ENCODE measurements at places on chromosomes 6 and 20.

- peak overlapping the region; percentile 38 for H3K27ac ChIP-seq
- DNase-seq: no peak
- H3K4me3 ChIP-seq: no peak overlapping the region
- H3K4me1 ChIP-seq: peaks cover 31% of the 10 kb centered on the region
- H3K36me3 ChIP-seq: no peaks in the 10 kb centered on the region
Measured at GRCh38 chr6:150323205-150323604, 45.6 kb upstream of the IYD start.

- H3K27me3 ChIP-seq: peaks cover 3% of the 10 kb centered on the region
- H3K27ac ChIP-seq: no peak overlapping the region
- peaks cover 71% of the 10 kb centered on the region for H3K36me3 ChIP-seq
- H3K4me3 ChIP-seq: peak overlapping the region; percentile 21
- H3K4me1 ChIP-seq: no peaks in the 10 kb centered on the region
Measured at GRCh38 chr6:160084198-160084776, 37.3 kb upstream of the SLC22A1 start.

DNA sequence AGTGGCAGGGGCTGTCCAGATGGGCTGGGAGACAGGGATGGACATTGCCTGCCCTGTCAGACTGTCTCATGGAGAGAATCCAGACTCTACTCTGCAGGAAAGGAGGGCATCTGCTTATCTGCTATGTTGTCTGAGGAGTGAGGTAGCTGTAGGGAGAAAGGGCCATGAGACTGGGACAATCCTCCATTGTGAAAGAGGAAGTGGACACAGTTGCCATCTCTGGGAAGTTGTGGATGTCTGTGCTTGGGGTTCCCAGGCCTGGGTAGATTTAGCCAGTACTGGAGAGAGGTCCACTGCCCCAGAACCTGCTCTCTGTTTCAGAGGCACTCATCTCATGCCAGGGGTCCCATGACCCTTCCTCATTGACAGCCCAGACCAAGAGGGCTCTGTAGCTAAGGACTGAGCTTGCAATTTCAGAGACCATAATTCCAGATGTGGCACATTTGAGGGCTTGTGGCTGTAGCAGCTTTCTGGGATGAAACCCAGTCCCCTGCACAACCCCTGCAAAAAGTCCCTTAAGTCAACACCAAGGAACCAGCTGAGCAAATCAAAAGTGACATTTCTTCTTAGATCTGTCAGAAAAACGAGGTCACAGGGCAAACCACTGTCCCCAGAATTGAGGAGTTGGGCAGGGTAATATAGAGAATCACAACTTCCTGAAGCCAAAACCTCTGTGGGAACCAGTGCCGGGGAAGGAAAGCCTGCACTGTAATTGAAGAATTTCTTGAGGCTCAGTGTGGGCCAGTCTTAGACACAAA is 4.1 kb upstream of the SIRPG start:
- H3K4me1 ChIP-seq: no peaks in the 10 kb centered on the region
- no peaks in the 10 kb centered on the region for H3K36me3 ChIP-seq
- H3K27ac ChIP-seq: no peak overlapping the region
- no peak overlapping the region for H3K4me3 ChIP-seq
- no peak for DNase-seq
- H3K27me3 ChIP-seq: no peaks in the 10 kb centered on the region

DNA sequence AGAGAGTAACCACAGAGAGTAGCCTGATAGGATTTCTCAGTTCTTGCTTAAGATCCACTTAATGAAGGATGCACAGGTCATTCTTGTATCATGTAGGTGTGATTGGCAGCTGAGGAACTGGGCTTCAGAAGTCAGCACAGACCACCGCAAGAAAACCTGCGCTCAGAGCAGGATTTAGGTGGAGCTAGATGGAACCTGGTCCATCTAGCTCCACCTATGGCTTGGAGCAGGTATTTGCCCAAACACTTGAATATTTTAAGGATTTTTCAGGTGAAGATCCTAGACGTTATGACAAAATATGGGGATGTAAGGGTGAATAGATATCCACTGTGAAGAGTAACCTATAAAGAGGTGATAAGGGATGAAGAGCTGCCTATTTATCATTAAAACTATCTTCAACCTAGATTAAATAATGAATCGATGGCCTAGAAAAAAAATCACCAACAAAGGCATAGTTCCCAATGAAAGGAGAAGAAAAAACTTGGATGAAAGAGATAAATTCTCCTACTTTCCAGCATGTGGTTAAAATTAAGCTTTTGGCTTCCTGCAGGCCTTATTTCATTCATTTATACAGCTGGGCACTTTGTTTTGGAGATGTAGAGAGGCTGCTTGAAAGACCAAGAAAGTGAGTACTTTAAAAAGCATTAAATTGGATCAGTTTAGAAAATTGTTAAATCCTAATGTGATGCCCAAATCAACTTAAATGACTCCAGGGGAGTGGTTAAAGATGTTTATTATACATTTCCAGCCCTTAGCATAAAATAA is 778.4 kb upstream of the GJE1 start:
- no peak overlapping the region for H3K27ac ChIP-seq
- H3K4me3 ChIP-seq: no peak overlapping the region

GRCh38 chr20:38245753-38246152 is 14.8 kb downstream of the KIAA1755 start:
- H3K27me3 ChIP-seq: peaks cover 7% of the 10 kb centered on the region
- H3K27ac ChIP-seq: no peak overlapping the region
- no peak for DNase-seq
- peaks cover 3% of the 10 kb centered on the region for H3K4me1 ChIP-seq

DNA sequence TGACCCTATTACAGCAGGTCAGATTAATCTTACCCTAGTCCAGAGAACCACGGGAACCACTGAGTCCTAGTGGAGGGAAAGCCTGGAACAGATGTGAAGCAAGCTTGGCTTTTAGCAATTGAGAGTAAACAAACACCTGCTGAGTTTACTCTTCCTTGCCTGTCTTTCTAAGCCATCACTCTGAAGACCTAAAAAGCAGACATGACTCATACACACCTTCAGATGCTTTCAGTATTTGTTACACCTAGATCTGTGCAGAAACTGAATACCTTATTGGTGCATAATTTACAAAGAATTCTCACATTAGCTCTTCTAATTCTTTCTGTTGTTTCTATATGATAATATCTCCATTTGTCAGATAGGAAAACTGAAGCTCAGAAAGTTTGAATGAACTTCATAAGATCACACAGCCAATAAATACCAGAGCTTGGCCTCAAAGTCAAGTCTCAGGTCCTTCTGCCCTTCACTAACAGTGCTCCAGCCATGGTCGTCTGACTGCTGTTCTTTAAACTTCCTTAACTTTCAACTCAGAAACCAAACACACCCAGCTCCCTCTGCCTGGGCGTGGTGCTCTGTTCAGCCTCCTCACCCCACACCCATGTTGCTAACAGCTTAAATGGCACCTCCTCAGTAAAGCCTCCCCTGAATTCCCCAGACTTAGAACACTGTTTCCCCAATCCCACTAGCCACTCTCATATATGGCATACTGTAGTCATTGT is 8.6 kb upstream of the GABBR1 start:
- H3K27me3 ChIP-seq: no peaks in the 10 kb centered on the region
- no peak overlapping the region for H3K4me3 ChIP-seq
- H3K27ac ChIP-seq: no peak overlapping the region
- H3K4me1 ChIP-seq: peaks cover 5% of the 10 kb centered on the region

GRCh38 chr6:134826889-134827737 is 122.8 kb downstream of the ALDH8A1 start:
- H3K4me3 ChIP-seq: no peak overlapping the region
- no peak for DNase-seq
- H3K36me3 ChIP-seq: peaks cover 3% of the 10 kb centered on the region
- H3K27me3 ChIP-seq: peaks cover 3% of the 10 kb centered on the region

DNA sequence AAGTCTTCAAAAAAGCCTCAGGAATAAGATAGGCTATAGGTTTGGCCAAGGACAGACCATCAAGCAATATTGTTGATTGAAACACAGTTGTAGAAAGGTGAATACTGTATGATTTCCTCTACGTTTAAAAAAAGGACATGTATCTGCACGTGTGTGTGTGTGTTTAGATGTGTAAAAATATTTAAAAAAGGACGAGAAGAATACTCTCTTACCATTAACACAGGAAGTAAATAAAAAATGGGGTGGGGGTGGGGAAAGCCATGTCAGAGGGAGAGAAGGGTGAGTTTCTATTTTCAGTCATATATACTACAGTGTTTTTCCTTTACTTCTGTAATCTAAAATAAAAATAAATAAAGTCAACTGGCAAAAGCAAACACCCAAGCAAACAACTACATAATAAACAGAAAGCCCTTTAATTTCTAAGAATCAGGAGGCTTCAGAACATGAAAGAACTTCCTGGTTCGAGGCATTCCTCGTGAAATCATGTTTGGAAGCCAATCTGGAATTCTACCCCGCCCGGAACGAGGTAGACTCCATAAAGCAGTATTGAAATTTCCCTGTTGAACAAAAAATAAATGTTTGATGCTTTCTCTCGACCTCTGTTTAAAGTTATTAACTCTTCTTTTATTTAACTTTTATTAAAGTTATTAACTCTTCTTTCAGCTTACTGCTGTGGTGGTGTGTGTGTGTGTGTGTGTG is 158.1 kb upstream of the ZNF217 start:
- no peaks in the 10 kb centered on the region for H3K36me3 ChIP-seq
- no peak for DNase-seq
- no peak overlapping the region for H3K4me3 ChIP-seq

DNA sequence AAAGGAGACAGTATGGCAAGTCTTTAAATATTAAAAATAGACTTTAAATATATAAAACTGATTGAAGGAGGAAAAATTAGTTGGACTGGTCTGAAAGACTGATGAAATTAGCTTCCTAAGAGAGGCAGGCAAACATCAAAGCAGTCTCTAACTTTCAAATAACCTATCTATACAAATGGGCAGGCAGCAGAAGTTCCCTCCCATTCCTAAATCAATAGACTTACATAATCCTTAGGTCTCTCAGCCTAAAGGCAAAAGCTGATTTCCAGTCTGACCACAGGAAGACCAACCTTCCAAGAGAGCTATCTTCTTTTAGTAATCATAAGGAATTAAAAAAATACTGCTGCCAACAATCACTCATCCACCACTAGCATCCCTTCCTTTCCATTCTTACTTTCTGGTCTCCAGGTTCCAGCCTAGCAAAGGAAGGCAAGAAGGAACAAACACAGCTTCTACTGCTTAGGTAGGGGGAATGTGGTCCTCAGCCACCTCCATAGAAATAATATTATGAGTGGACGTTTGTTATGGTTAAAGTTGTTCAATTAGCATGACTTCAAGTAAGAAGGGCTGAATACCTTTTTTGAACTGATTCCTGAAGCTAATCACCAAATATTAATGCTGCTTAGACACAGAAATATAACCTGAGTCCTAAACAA is 44.1 kb downstream of the SESN1 start:
- H3K27ac ChIP-seq: no peak overlapping the region
- peaks cover 2% of the 10 kb centered on the region for H3K27me3 ChIP-seq
- H3K4me1 ChIP-seq: no peaks in the 10 kb centered on the region
- H3K36me3 ChIP-seq: peaks cover 5% of the 10 kb centered on the region

DNA sequence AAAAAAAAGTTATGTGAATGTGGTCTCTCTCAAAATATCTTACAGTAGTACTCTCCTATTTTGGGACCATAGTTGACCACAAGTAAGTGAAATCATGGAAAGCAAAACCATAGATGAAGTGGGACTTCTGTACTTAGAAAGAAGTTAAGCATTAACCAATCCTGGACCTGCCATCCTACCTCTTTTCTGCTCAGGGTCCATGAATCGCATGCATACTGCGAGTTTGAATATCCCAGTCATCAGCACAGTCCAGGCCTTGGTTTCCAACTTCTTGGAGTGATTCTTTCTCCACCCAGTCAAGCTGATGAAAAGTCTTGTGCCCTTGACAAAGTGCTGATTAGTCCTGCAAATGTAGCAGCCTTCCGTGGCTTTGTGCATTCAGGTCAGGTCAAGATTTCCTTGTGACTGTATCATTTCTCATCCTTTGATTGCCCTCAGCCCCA is 46.0 kb downstream of the RNF217 start:
- peaks cover 13% of the 10 kb centered on the region for H3K36me3 ChIP-seq
- H3K4me1 ChIP-seq: peaks cover 17% of the 10 kb centered on the region
- H3K4me3 ChIP-seq: no peak overlapping the region
- H3K27ac ChIP-seq: no peak overlapping the region

- DNase-seq: no peak
- no peak overlapping the region for H3K27ac ChIP-seq
- peaks cover 6% of the 10 kb centered on the region for H3K27me3 ChIP-seq
- H3K4me1 ChIP-seq: no peaks in the 10 kb centered on the region
- no peak overlapping the region for H3K4me3 ChIP-seq
- H3K36me3 ChIP-seq: no peaks in the 10 kb centered on the region
Measured at GRCh38 chr20:60242836-60243505, 284.7 kb downstream of the CDH26 start.

- no peak for DNase-seq
- H3K27me3 ChIP-seq: peaks cover 9% of the 10 kb centered on the region
- H3K27ac ChIP-seq: no peak overlapping the region
- no peaks in the 10 kb centered on the region for H3K36me3 ChIP-seq
- peaks cover 6% of the 10 kb centered on the region for H3K4me1 ChIP-seq
Measured at GRCh38 chr6:4349323-4349722, 213.9 kb upstream of the ECI2 start.

DNA sequence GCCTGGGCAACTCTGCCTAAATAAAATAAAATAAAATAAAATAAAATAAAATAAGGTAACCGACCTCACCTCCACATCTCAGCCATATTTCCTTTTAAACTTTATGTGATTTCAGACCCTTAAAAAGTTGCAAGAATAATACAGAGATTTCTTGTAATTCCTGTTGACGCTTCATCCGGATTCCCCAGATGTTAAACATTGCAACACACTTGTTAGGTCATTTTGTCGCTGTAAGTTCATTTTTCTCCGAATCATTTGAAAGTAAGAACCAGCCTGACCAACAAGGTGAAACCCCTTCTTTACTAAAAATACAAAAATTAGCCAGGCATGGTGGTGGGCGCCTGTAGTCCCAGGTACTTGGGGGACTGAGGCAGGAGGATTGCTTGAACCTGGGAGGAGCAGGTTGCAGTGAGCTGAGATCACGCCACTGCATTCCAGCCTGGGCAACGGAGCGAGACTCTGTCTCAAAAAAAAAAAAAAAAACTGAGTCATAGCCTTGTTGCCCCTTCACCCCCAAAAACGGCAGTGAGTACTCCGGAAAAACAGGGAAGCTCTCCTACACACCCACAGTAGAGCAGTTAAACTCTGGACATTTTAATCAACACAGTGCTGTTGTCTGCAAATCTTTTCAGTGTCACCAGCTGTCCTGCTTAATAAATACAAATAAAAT is 5.9 kb downstream of the PYGB start:
- peaks cover 7% of the 10 kb centered on the region for H3K27me3 ChIP-seq
- H3K36me3 ChIP-seq: peaks cover 7% of the 10 kb centered on the region
- DNase-seq: no peak
- H3K4me1 ChIP-seq: peaks cover 8% of the 10 kb centered on the region
- H3K4me3 ChIP-seq: no peak overlapping the region

DNA sequence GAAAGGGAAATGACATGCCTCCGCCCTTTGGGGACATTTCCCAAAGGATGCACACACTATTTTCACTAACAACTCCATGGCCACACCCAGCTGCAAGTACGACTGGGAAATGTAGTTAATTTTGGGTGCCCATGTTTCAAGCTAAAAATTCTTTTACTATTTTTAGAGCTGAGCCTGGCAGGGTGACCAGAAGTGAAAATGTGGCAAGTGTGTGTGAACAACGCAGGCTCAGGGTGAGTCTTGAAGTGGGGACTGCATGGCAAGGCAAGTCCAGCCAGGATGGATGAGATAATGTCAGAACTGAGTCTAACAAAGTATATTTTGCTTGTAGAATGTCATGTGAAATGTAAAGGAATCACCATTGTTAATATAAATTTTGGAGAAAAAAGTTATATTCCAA is 17.0 kb upstream of the CD109 start:
- H3K4me3 ChIP-seq: no peak overlapping the region
- DNase-seq: no peak
- peaks cover 9% of the 10 kb centered on the region for H3K36me3 ChIP-seq
- no peak overlapping the region for H3K27ac ChIP-seq
- H3K4me1 ChIP-seq: no peaks in the 10 kb centered on the region

- H3K4me1 ChIP-seq: no peaks in the 10 kb centered on the region
- H3K27ac ChIP-seq: no peak overlapping the region
- no peaks in the 10 kb centered on the region for H3K36me3 ChIP-seq
- no peak overlapping the region for H3K4me3 ChIP-seq
Measured at GRCh38 chr20:60078351-60079250, 120.4 kb downstream of the CDH26 start.
